Natural killer cell (primary cell): ENCODE measurements at places on chromosomes 12 and 14. TPM values are rescaled to one million over a fixed set of nuclear protein-coding genes. Genes with fewer than 3 reads are reported as not detected.

- no peak for DNase-seq
These were observed 17.2 kb upstream of the SLC35F4 start for GRCh38 chr14:57883061-57883460.

DNA sequence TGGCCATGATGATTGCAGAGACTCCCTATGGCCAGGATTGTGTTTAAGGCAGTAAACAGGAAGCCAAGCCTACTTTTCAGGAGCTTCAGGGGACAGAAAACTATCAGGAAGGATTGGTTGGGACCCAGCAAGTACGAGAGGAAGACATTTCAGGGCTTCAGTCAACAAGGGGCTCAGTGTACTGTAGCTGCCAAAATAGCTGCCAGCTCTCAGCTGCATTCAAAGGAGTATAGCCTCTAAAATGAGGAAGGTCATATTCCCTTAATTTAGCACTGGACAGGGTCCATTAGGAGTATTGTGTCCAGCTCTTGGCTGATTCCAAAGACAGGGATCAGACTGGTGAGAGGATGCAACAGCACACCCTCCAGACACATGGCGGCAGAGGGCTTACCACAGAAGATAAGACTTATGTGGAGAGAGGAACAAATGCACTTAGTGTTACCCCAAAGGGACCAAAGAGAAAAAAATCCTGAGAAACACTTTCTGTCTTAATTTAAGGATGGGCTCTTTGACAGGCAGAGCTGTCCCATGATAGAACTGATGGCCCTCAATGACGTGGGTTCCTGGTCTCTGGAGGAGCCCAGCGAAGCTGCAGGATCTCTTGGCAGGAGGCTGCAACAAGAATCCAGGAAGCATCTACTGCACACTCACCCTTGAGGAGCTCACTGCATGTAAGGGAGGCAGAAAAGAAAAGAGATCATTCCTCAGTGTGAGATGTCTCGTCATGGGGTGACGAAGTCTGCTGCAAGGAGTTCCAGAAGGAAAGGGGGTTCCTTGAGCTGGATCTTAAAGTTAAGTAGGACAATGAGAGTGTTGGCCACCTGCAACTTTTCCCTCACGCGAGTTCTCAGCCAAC lies 14.8 kb downstream of the BDKRB1 start:
- no peak for DNase-seq

- no peak for DNase-seq
These were observed 32.6 kb downstream of the MOK start for GRCh38 chr14:102272392-102272791.

DNA sequence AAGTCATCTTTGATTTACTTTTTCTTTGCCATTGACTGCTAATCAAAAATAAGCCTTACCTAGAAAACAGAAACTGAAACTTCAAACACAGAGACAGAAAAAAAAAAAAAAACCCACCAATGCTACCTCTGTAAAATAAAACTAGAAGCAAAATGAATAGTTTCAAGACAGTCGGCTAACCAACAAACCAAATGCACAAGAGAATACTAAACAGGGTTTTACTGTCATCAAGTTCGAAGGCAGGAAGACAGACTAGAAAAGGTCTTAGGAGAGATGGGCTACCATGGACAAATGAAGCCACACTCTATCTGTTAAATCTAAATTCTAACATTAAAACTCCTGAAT lies 59.5 kb downstream of the SEL1L start:
- DNase-seq = peak; percentile 50

- no peak for DNase-seq
These were observed 1.1 kb downstream of the KMT2D start for GRCh38 chr12:49059299-49060171.

- DNase-seq = no peak
These were observed 43.6 kb downstream of the LGMN start for GRCh38 chr14:92704821-92705220.

DNA sequence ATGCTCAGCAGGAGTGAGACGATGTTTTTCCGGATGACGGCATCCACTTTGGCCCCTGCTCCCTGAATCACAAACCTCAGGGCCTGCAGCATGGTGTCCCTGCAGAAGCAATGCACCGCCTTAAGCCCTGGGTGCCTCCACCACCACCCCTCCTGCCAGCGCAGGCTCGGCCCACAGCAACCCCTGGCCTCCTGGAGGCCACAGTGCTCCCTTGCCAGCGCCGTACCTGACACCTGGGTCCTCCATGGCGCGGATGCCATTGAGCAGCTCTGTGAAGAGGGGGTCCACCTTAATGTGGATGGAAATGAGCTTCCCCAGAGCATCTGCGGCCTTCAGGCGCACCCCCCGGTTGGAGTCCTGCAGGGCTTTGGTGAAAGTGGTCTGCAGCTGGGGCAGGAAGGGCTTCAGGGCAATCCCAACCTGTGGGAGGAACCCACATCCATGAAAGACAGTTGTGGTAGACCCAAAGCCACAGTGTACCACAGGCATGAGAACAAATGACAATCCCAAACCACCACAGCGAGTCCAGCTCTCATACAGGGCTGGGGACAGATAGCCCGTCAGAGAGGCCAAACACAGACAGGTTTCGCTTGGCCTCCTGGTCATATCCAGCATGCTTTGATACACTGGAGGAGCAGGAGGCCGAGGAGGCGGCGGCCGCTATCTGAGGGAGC lies 17.9 kb upstream of the RAB35 start:
- DNase-seq = no peak

DNA sequence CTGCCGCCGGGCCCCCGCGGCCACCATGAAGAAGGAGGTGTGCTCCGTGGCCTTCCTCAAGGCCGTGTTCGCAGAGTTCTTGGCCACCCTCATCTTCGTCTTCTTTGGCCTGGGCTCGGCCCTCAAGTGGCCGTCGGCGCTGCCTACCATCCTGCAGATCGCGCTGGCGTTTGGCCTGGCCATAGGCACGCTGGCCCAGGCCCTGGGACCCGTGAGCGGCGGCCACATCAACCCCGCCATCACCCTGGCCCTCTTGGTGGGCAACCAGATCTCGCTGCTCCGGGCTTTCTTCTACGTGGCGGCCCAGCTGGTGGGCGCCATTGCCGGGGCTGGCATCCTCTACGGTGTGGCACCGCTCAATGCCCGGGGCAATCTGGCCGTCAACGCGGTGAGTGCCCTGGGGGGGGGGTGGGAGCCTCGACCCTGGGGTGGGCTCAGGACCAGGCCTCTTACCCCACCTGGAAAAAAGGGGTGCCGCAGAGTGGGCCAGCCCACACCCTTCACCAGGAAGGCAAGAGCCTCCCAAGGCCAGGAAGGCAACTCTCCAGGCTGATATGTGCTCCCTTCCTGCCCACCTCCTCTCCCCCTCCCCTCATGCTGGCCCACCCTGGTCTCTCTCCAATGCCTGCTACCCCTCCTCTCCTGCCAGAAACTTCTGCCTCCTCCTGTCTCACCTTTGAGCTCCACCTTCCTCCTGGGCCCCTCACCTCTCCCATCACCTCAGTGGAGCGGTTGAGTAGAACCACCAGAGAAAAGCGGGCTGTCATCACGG lies 507 bp downstream of the AQP5 start:
- DNase-seq = no peak

The TMEM233 gene
- not detected for total RNA-seq

The EXD2 gene
- 2.9 TPM for total RNA-seq

The SLCO1C1 gene
- total RNA-seq = not detected

The PTPN6 gene
- total RNA-seq = 312 TPM

The TRMT5 gene
- 1.7 TPM for total RNA-seq

The GYS2 gene
- not detected for total RNA-seq

The TMEM229B gene
- total RNA-seq = 51.3 TPM
